ENCODE measurements at places on chromosomes 6 and 20. TPM values are rescaled to one million over a fixed set of nuclear protein-coding genes. Genes with fewer than 3 reads are reported as not detected.

DNA sequence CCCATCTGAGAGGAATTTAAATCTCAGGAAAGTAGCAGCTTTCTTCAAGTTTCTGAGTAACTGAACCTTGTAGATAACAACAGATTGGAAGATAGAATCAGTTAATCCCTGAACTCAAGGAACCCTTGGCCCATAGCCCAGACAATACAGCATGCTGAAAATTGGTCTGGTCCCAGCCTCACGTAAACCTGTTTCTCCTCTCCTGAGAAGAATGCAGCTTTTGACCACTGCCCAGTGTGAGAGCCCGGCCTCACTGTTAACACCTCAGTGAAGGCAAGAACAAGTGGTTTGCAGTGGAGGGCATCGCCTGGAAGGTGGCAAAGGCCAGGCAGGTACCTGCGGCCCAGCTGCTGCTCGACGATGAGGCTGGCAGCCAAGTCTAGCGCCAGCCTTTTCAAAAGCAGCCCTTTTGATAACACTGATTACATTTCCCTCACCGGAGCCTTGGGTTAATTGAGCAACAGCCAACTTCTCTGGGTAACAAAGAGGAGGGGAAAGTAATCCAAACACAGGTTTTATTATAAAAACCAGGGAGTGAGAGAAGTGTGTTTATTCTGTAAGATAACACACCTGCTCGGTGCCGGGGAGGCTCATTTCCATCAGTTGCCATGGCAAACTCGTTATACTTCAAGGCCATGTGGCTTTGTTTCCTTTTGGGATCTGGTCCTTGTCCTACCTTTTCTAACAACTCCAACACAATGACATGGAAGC is 54.0 kb downstream of the TRAF3IP2 start:
- DNase-seq, result no peak

TENT5A gene
- 3.1 TPM for total RNA-seq

WFDC12 gene
- 0.18 TPM for total RNA-seq

- DNase-seq, result no peak
These were observed 54.6 kb upstream of the ECHDC1 start for GRCh38 chr6:127397729-127398630.

GRCh38 chr6:157218371-157219198 is 104.7 kb downstream of the TMEM242 start:
- no peak for DNase-seq

GRCh38 chr6:34696189-34696738 is 303 bp downstream of the ILRUN start:
- no peak for DNase-seq

DNA sequence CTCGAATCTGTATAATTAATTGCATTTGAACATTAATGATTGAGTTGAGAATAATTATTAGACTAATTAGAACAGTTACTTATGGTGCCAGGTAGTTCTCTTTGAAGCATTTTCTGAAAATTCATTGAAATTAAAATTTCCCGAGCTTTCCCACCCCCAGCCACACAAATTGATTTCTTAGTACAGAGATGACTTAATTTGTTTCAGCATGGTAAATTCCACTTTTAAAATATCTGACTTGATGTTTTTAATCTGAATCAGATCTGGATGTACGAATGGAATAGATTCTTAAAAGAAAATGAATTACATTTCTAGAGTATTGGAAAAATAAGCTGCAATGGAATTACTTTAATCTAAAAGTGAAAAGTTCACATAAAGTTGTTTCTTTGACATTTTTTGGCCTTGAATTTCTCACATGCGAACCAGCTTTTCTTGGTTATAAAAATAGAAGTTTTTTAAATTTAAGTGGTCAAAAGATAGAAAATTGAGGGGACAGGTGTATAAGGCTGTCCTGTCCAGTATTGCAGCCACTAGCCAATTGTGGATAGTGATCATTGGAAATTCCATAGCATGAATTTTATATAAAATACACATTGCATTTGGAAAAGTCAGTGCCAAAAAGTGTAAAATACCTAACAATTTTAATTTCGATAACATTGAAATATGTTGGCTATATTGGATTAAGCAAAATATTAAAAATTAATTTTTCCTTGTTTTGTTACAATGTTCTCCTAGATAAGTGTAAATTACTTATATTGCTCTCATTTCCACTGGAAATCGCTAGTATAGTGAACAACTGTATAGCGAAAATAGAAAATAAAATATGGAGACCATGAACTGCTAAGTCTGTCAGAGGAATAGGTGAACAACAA is 102.9 kb downstream of the OR2B2 start:
- no peak for DNase-seq

PRDM1 gene
- total RNA-seq, result 19.6 TPM

DNA sequence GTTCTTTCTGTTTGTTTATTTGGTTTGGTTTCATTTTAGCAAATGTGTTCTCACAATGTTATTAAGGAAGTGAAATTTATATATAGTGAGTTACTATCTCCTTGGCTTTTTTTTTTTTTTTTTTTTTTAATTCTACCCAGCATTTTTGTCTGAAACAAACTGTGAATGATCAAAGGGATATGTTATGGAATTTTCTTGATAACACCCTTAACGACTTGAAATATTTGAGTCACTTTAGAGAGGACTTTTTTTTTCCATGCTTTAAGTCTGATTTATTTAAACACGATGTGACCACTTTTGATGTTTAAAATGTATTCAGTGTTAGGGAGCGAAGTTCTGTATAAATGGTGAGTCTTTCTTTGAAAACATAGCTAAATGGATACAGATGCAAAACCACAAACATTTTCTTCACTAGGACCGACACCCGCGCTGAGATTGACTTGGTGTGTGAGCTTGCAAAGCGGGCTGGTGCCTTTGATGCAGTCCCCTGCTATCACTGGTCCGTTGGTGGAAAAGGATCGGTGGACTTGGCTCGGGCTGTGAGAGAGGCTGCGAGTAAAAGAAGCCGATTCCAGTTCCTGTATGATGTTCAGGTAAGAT is 149.7 kb downstream of the MTHFD1L start:
- DNase-seq, result no peak

SGK2 gene
- 0.04 TPM for total RNA-seq

- no peak for DNase-seq
These were observed 296.6 kb downstream of the PHACTR1 start for GRCh38 chr6:13012977-13013680.

NHSL1 gene
- total RNA-seq, result 18.8 TPM

GRCh38 chr6:52016915-52017748 is 70.3 kb downstream of the PKHD1 start:
- no peak for DNase-seq

DNA sequence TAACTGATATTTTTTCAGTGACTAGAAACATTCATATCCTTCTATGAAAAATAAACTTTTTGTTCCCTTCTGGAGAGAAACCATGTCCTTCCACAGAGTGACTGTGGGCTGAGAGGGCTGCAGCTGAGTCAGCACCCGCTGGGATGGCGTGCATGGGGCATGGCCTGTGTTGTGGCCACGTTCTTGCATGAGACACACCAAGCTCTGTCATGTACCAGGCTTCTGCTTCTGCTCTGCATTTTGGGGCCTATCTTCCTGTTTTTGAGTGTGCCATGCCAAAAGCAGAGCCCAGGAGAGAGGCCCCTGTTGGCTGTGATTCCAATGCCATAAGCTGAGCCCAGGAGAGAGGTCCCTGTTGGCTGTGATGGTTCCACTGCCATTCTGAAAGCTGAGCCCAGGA is 10.8 kb downstream of the APMAP start:
- DNase-seq, result no peak

DNA sequence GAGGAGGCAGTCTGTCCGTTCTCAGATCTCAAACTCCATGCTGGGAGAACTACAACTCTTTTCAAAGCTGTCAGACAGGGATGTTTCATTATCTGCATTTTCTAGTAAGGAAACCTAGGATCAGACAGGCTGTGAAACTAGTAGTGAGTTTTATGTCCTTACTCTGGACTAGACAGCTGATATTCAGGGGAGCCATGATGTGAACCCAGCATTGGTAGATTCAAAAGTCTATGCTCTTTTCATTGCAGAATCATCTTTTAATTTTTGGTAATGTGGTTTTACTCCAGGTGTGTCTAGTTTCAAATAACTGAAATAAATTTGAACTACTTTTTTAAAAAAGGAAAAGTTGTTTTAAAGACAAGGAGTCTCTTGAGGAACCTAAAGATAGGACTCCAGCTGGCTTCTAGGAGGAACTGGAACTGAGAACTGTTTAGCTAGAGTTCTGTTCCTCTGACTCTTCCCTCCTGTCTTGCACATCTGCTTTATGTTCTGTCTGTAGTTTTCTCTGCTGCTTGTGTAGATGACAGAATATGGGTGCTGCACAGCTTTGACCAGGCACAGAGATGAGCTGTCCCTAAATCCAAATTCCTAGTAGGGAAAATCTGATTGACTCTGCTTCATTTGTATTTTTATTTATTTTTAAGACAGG is 27.8 kb upstream of the RNF144B start:
- no peak for DNase-seq

GRCh38 chr6:126716032-126716431 is 376.1 kb downstream of the CENPW start:
- DNase-seq, result no peak

NECAB3 gene
- total RNA-seq, result 6.3 TPM

DNA sequence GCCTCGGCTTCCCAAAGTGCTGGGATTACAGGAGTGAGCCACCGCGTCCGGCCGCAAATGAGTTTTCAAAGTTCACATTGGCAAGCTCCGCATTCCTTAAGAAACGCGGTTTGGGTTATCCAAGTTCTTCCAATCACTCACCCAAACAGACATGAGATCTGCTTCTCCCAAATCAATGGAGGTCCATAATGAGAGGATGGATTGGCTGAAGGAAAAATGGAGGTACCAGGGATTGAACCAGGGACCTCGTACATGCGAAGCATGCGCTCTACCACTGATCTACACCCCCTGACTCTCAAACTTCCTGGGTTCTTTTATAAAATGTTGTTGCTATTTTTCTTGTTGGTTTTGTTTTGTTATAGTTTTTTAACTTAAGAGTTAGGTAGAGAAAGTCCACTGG is 170.0 kb downstream of the GPX5 start:
- no peak for DNase-seq

IL17F gene
- not detected for total RNA-seq

- no peak for DNase-seq
These were observed 35.1 kb downstream of the SYNJ2 start for GRCh38 chr6:158016571-158017383.

ME1 gene
- total RNA-seq, result 50.8 TPM

DNA sequence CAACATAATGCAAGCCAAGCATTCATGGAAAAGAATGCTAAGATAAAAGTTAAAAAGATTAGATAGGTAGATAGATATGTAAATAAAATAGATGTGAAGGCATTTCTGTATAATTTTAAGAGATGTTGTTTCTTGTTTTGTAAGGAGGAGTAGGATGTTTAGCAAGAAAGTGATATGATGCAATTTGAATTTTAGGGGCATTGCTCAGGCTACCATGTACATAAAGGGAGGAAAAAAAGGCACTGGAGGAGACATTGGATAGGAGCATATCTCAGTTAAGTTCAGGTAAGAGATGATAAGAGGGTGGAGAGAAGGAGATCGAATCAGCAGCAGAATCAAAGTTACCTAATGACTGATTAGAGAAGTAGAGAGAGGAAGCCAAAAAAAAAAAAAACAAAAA is 194.7 kb downstream of the TENT5A start:
- DNase-seq, result no peak

- peak; percentile 32 for DNase-seq
These were observed 9.4 kb upstream of the PYGB start for GRCh38 chr20:25238319-25239037.

DNA sequence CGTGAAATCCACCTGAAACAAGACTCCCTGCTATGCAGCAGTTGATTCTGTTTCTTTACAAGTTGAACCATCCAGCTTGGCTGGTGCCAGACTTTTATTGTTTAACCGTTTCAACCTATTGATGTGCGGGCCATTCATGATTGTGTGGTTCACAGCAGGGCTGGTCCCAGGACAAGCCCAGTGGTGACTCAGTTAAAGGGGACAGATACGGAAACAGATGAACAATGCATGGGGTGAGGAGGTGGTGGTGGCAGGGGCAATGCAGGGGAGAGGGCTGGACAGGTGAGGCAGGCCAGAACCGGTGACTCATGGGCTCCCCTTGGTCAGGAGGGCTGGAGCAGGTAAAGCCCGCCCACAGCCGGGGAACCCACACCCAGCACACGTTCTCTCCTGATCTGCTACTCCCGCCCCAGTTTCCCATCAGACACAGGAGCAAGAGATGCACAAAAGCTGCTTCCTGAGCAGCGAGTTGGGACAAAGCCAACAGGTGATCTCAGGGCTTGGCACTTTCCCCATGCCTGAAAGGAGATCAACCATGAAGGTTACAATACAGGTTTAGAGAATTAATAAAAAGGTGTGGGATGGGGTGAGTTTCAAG is 232.2 kb downstream of the LY86 start:
- DNase-seq, result peak; percentile 96

VWA7 gene
- 0.34 TPM for total RNA-seq

GRCh38 chr6:10210052-10210451 is 204.8 kb downstream of the TFAP2A start:
- DNase-seq, result peak; percentile 54

DNA sequence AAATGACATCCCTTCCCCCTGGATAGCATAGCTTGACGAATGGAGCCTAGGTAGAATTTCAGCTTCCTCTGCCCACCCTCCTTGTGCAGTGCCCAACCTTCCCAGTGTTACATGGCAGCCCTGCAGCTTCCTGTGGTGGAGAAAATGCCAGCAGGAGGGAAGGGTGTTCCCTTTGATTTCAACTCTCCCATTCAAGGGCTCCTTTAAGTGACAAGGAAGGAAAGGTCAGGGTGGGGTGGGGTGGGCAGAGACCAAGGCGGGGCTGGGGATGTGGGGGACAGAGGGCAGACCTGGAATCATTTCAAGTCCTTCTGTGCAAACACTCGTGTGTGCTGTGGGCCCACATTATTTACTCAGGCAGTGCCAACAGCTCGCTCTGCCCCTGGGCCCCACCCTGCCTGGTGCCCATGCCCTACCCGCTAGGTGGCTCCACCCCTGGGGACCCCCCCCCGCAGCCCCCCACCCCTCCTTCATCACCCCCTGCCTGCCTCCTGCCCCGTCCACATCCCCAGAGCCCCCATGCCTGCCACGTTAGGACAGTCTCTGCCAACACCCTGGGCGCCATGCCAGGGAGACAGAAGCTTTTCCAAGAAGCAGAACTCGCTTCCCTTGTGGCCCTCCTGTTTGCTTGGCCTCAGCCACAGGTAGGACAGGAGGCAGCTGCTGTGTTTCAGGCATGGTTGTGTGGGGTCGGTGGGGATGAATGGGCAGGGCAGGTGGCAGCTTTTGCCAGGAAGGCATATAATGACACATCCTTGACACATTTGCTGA is 9.4 kb downstream of the SPDEF start:
- DNase-seq, result no peak

ELOVL5 gene
- 91.9 TPM for total RNA-seq
